ENCODE measurements at places on chromosomes 5 and 9. TPM values are rescaled to one million over a fixed set of nuclear protein-coding genes. Genes with fewer than 3 reads are reported as not detected.

LIFR gene
- 61.1 TPM for total RNA-seq

GRCh38 chr9:121537283-121537682 lies 37.6 kb upstream of the GGTA1 start:
- peaks cover 7% of the 10 kb centered on the region for H3K4me1 ChIP-seq
- H3K27ac ChIP-seq: peak overlapping the region; percentile 32
- H3K27me3 ChIP-seq: no peaks in the 10 kb centered on the region
- peak overlapping the region; percentile 10 for H3K4me3 ChIP-seq
- H3K36me3 ChIP-seq: no peaks in the 10 kb centered on the region

PTGDS gene
- total RNA-seq: 89.5 TPM

OMD gene
- total RNA-seq: 200 TPM

DNA sequence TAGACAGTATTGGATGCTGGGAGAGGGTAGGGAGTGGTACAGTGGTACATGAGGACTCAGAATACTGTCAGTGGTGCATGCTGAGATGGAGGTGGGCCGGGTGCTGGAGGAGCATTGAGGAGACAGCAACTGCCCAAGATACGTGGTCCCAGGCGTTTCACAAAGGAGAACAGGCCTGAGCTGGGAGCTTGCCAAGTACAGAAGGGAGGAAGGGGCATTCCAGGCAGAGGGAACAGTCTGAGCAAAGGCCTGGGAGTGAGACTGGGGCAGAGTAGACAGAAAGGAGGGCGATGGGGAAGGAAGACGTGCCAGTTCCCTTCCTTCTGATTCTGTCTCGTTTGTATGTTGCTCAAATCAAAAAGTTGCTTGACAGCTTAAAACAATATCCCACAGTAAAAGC lies 15.2 kb downstream of the GALNT12 start:
- no peaks in the 10 kb centered on the region for H3K36me3 ChIP-seq
- no peak overlapping the region for H3K27ac ChIP-seq
- no peak overlapping the region for H3K4me3 ChIP-seq

All from thoracic aorta (tissue), 2 donors.